ENCODE measurements at places on chromosomes 13 and 19.
A peak's percentile ranks its signal among the peaks of the same experiment; 100 is the strongest.

- DNase-seq = no peak
Measured at GRCh38 chr19:18424890-18425514, 5.8 kb downstream of the SSBP4 start.

DNA sequence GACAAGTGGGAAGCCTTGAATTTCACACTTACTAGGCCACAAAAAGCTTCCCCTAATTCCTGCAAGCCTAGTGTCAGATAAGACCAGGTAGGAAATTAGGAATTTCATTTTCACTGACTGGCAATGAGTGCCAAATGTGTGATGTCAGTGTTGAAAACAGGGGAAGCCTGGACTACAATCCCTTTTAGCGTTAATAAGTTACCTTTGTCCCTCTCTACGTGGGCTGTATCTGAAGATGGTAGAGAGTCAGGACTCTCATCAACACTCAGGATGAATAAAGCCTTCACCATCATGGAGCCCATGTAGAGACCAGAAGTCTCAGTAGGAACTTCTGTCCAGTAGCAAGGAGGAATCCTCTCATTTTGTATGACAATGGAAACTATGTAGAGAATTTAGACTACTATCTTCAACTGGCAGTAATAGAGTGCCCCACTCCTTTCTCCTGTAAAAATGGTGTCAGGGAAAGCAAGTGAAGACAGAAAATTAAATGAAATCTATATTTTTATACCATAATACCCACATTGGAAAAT, 324.1 kb upstream of the KLHL1 start:
- DNase-seq = no peak

DNA sequence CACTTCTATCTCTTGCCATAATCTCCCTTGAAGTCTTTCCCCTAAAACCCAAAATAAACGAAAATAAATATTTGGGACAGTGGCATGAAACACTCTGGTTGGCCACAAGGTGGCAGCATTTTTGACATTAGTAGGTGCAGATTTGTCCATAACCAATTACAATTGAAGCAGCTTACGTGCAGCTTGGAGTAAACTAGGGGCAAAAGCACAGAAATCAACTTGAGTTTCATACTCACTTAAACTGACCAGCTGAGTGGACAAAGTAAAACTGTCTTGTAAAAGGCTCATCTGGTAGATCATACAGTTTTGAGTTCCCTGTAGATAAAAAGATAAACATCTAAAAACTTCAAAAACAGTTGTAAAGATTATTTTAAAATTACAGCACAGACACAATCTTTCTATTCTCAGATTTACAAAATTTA, 18.8 kb downstream of the PDCD5 start:
- DNase-seq = peak; percentile 15

- no peak for DNase-seq
Measured at GRCh38 chr19:48639483-48640375, 2.5 kb upstream of the DBP start.

GRCh38 chr13:86856991-86857390, 814.2 kb upstream of the SLITRK5 start:
- no peak for DNase-seq

GRCh38 chr19:16797876-16798275, 31.3 kb upstream of the SIN3B start:
- no peak for DNase-seq

GRCh38 chr13:97004096-97004876, 10.0 kb upstream of the OXGR1 start:
- no peak for DNase-seq

DNA sequence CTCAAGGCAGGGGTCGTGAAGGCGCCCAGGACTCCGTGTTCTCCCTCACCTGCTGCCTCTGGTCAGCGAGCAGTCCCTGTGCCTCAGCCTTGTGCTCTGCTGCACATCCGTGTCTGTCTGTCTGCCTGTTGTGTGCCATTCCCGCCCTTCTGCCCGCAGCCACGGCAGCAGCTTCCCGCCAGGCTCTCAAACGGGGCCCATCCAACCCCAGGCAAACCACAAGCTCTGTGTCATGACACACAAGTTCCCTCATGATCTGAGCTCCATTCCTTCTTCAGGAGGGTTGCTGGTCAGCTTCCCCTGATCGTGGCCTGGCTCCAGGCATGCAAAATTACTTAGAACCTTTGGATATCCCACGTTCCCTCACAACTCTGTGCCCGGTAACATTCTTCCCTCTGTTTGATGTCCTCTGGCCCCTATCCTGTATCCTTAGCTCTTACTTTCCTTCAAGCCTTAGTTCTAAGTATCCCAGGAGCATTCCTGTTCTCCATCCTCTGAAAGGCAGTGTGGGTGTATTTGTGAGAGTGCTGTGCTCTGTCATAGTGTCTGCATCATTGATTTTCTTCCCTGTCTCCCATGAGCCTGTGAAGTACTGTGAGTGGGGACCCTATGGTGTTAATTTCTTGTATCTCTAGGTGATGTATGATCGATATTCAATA, 3.2 kb downstream of the GPR183 start:
- no peak for DNase-seq

- no peak for DNase-seq
Measured at GRCh38 chr13:98208606-98209005, 31.5 kb upstream of the RNF113B start.

GRCh38 chr19:44777715-44778347, at the start of gene CBLC:
Gene CBLC, plus strand, starts transcription at chr19:44777890. Its CDS starts 42 bp downstream, at chr19:44777932.
- no peak for DNase-seq

GRCh38 chr13:95279016-95279415, 22.2 kb downstream of the ABCC4 start:
- no peak for DNase-seq

GRCh38 chr13:30857018-30857417, 49.1 kb upstream of the MEDAG start:
- no peak for DNase-seq

- no peak for DNase-seq
Measured at GRCh38 chr19:3110126-3110825, 16.1 kb downstream of the GNA11 start.

DNA sequence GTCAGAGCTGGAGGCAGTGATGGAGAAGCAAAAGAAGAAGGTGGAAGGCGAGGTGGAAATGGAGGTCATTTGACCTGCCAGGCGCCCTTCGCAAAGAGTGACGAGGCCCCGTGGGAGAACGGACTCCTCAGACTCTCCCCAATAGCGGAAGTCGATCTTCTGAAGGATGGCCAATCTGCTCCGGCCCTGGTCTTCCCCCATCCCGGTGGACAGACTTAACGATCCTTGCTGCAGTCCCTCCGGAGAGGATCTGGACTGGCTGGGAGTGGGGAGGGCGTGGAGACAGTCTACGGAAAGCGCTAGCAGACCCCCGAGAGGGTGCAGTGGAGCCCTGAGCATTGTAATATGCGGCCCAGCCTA, 11.9 kb downstream of the EPS8L1 start:
- no peak for DNase-seq

GRCh38 chr13:34189946-34190345, 372.0 kb downstream of the RFC3 start:
- DNase-seq = no peak

- no peak for DNase-seq
Measured at GRCh38 chr13:114055766-114056165, 76.7 kb downstream of the RASA3 start.

DNA sequence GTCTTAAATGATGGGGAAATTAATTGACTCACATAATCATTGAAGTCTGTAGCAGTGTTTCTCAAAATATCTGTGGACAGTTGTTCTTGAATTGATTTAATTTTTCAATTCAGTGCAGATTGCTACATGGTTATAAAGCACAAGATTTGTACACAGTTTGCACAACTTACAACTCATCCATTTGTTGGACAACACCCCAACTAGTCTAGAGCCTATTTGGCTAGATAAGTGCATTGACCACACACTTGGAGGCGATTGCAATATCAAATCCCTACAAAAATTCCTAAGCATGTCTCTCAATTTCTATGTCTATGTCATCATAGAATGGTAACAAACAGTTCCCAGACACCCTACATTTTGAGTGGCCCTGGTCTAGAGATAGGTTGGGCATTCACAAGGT, 48.0 kb upstream of the IPO5 start:
- no peak for DNase-seq

GRCh38 chr13:113902986-113903775, 39.3 kb upstream of the GAS6 start:
- no peak for DNase-seq

- no peak for DNase-seq
Measured at GRCh38 chr13:20460761-20461160, 64.9 kb downstream of the CRYL1 start.

DNA sequence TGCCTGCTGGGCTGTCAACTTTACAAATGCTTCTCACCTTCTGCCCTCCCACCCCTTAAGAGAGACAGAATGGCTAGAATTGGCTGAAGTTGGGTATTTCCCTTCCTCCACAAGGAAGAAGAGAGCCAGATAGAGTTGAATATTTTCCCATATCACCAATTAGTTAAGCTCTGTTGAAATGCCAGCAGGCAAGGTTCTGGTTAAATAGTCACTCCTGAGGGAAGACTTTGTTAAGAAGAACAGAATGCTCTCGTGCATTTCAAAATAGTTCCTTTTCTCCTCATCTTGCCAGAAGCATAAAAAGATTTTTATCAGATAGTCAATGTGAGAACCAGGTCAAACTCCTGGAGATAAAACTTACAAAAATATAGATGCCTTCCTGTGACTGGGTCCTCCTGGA, 2857.0 kb upstream of the PCDH20 start:
- DNase-seq = no peak

DNA sequence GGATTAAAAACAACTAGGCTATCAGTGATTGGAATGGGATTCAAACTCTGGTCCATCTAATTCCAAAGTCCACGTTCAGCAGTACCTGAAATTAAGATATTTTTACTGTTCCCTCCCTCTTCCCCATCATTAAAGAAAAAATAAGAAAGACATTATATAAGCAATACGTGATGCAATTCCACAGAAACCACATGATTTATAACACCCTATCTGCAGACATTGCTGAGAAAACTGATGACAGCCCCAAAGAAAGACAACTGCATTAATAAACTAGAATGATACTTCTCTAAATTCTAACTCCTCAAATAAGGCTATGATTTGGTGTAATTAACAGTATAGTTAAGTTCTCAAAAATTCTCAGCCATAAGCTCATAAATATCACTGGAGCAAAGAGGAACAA, 19.1 kb downstream of the LNX2 start:
- DNase-seq = no peak

- peak; percentile 59 for DNase-seq
Measured at GRCh38 chr19:34734537-34735103, 577 bp downstream of the ZNF181 start.

- DNase-seq = no peak
Measured at GRCh38 chr13:44305917-44306370, 67.7 kb upstream of the SERP2 start.

GRCh38 chr13:78632996-78633395, 26.0 kb downstream of the OBI1 start:
- no peak for DNase-seq

DNA sequence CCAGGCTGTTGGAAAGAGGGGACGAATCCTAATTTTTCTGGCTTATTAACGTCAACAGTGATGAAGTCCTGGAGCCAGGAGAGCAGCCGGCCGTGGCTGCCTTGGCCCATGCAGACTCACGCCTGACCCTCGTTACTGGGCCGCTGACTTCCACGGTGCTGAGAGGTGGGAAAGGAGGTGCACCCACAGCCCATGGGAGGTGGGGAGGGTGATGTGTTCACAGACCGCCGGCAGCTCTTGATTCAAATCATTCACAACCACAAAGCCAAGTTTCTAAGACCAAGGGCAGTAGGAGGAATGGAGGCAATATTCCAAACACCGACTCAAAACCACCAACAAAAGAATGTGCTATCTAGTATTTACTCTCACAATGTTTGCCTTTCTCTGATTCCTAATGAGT, 24.3 kb downstream of the COL4A2 start:
- no peak for DNase-seq

- DNase-seq = no peak
Measured at GRCh38 chr19:50357178-50358100, 8.0 kb downstream of the NAPSA start.

DNA sequence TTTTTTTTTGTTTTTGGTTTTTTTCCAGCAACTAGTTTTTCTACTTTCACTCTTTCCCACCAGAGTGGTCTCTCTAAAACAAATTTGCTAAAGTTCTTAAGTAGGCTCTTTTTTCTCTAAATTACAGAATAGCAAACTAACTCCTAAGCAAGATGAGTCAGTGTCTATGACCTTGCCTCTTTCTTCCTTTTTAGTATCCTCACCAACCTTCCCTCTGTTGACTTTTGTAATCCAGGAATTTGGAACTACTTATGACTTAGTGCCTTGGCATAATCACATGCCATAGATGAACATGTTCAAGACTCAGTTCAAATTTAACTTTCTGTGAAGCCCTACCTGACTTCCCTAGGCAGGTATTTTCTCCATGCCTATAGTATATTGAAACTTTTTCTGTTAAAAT, 32.3 kb upstream of the AKAP11 start:
- no peak for DNase-seq

DNA sequence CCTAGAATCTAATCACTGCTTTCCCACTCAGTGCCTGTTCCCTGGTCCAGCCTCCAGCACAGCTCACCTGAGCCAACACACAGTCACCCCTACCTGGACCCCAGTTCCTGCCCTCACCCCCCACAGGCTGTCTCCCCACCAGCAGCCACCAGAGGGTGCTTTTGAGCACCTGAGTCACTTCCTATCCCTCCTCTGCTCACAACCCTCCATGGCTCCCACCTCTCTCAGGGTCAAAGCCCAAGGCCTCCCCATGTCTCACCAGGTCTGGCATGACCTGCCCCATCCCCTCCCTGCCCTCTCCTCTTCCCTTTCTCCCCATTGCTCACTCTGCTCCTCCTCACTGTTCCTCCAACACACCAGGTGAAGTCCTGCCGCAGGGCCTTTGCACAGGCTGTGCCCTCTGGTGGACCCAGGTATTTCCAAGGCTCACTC, 7.1 kb upstream of the DPP9 start:
- DNase-seq = no peak

DNA sequence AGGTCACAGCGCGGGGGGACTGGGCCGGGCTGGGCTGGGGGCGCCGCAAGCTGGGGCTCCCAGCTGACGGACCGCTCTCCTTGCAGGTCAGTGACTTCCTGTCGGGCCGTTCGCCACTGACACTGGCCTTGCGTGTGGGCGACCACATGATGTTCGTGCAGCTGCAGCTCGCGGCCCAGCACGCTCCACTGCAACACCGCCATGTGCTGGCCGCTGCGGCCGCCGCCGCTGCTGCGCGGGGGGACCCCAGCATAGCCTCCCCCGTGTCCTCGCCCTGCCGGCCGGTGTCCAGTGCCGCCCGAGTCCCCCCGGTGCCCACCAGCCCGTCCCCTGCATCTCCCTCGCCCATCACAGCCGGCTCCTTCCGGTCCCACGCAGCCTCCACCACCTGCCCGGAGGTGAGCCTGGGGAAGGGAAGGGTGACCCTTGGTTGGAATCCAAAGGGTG, 5.7 kb downstream of the MIDN start:
- no peak for DNase-seq

GRCh38 chr13:28459911-28460310, 35.0 kb downstream of the FLT1 start:
- DNase-seq = no peak

- no peak for DNase-seq
Measured at GRCh38 chr19:339262-339887, 5.2 kb downstream of the MIER2 start.

DNA sequence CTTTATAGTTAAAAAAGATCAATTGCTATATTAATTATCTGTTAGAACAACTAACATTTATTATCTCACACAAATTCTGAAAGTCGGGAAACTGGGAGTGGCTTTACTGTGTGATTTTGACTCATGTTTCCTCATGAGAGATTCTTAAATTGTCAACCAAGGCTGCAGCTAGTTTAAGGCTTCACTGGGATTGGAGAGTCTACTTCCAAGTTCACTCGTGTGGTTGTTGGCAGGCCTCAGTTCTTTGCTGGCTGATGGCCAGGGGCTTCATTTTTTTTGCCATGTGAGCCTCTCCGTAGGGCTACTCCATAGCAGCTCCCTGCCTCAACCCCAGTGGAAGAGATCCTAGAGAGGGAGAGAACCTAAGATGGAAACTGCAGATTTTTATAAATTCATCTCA, 24.5 kb upstream of the LPAR6 start:
- no peak for DNase-seq
